ENCODE measurements at places on chromosomes 6 and 20. TPM values are rescaled to one million over a fixed set of nuclear protein-coding genes. Genes with fewer than 3 reads are reported as not detected.
A peak's percentile ranks its signal among the peaks of the same experiment; 100 is the strongest.

GRCh38 chr6:43020847-43021246 is 576 bp upstream of the RRP36 start:
- DNase-seq, result no peak

- DNase-seq, result peak; percentile 7
Observed at GRCh38 chr6:79070206-79070825, 7.7 kb downstream of the PHIP start.

- no peak for DNase-seq
Observed at GRCh38 chr6:33956206-33956605, 152.4 kb upstream of the MLN start.

- DNase-seq, result peak; percentile 66
Observed at GRCh38 chr6:143325379-143326140, 124.9 kb downstream of the ADAT2 start.

The PHF1 gene
- total RNA-seq, result 39.8 TPM

The TRAPPC3L gene
- total RNA-seq, result not detected

The SIRPB1 gene
- 0.54 TPM for total RNA-seq

The INSM1 gene
- not detected for total RNA-seq

Data from GM23248 (cell line).